Hematopoietic multipotent progenitor cell treated with erythropoietin and hydrocortisone succinate and interleukin-3 and kit ligand, for 8 days (in vitro differentiated cells): ENCODE measurements at places on chromosomes 5 and 9.

DNA sequence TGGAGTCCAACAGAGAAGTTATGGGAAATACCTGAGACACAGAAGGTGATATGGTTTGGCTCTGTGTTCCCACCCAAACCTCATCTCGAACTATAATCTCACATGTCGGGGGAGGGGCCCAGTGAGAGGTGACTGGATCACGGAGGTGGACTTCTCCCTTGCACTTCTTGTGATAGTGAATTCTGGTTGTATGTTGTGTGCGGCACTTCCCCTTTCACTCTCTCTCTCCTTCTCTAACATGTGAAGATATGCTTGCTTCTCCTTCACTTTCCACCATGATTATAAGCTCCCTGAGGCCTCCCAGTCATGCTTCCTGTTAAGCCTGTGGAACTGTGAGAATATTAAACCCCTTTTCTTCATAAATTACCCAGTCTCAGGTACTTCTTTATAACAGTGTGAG lies 96.1 kb downstream of the TMEM232 start:
- DNase-seq, result no peak

- peak; percentile 54 for DNase-seq
Measured at GRCh38 chr5:111775224-111775623, 18.2 kb upstream of the NREP start.

GRCh38 chr9:78236551-78236910 lies 656 bp downstream of the CEP78 start:
- DNase-seq, result no peak

GRCh38 chr5:158198636-158199035 lies 339.7 kb upstream of the CLINT1 start:
- DNase-seq, result no peak

DNA sequence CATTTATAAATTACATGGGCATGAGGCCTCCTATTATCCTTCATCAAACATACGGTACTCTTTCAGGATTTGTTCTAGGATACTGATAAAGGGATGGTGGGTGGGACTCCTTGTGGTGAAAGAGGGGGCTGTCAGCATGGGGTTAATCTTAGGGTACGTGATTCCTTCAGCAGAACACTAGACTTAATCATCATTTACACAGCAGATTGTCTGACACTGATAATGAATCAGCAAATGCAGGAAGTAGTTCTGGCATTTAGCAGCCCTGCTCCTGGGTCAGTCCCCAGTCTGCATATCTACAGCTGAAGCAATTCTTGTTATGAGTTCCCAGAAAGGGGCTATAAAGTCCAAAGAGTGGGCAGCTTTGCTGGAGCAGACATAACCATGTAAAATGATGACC lies 384.6 kb downstream of the SPOCK1 start:
- DNase-seq, result no peak
